Stimulated activated CD4-positive, alpha-beta T cell treated with anti-CD3 and anti-CD28 coated beads, Interleukin-4, amount 100 ng/mL, for 24 hours (primary cell): ENCODE measurements at places on chromosomes 7 and 10.
A peak's percentile ranks its signal among the peaks of the same experiment; 100 is the strongest.

- no peak for DNase-seq
Observed at GRCh38 chr7:114874170-114874569, 47.7 kb upstream of the MDFIC start.

- no peak for DNase-seq
Observed at GRCh38 chr10:95964756-95965155, 57.0 kb downstream of the CC2D2B start.

GRCh38 chr10:27948186-27948585 lies 50.7 kb downstream of the ODAD2 start:
- no peak for DNase-seq

DNA sequence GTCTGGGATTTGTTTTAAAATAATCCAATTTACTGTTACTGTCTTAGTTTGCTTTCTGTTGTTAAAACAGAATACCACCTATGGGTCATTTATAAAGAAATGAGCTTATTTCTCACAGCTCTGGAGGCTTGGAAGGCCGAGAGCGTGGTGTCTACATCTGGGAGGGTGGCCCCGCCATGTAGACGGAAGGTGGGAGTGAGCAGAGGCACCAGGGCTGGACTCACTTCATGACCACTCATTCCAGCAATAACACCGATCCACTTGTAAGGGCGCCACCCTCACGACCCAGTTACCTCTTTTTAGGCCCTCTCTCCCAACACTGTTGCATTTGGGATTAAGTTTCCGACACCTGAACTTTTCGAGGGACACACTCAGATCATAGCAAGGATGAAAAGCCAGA lies 36.2 kb upstream of the CFAP46 start:
- DNase-seq = no peak

DNA sequence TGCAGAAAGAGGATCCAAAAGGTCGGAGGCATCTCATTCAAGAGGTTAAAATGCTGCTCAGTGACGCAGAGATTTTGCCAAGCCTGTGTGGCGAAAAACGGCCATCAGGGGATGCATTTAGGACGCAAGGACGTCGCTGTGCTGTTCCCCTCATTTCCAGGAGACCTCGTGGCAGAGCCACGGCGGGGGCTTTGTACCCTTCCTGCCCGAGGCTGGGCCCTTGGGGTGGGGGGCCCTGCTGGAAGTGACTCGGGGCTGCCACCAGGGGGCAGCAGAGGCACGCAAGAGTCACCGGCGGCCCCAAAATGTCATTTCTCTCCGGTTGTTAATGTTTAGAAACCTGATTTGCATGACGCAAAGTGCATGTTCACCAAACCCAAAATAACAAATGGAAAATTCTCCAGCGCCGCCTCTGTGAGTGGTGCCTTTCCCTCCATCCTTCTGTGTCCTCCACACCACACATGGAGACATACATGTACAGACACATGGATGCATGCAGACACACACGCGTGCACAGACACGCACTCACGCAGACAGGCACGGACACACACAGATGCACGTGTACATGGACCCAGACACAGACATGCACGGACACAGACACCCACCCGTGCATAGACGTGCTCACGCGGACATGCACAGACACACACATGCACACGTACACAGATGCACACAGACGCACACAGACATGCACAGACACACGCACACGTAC lies 51.0 kb upstream of the NKX6-2 start:
- peak; percentile 38 for DNase-seq

DNA sequence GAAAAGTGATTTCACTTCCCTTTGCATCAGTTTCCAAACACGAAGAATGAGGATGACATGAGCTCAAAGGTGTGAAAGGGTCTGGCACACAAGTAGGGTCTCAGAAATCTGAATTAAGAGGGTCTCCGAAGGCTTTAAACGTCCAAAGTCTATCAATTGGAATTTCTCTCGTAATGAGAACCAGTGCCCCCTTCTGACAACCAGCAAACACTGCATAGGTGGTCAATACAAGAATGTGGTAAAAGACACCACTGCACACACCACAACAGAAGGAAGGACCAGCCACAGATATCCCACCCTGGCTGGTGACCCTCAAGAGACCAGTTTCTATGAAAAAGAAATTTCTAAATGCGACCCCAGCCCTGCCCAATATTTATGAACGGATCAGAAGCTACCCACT lies 78.1 kb downstream of the CALN1 start:
- DNase-seq = no peak

DNA sequence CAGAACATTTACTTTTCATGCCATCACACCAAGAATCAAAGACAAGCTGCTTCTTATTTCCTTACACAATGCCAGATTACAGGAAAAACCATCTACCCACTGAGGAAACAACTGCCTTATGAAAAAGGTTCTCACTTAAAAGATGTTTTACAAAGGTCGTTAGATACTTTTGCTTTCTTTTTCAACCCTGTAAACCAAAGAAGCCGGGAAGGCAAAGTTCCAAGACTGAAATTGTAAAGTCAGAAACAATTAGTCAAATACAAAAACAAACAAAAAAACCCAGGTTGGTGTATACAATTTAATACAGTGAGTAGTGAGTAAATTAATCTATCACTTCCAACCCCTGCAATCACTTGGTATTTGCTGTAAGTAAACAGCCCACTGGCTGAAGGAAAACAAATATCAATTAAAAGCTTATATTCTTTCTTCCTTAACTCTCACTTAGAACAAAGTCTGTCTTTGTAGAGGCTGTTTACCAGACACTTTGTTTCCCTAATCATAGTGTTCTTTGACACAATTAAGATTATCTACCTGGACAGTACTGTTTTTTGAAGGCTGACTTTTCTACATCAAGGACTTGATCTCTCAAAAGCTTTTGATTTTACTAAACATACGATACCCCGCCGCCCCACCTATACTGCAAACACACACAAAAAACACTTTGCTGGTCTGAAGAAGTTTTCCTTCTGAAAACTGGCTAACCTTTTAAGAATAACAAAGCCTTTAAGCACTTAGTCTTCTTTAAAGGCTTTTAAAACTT lies 18.1 kb downstream of the ERLIN1 start:
- no peak for DNase-seq

- DNase-seq = no peak
Observed at GRCh38 chr7:138603549-138604318, 97.4 kb downstream of the SVOPL start.

- DNase-seq = no peak
Observed at GRCh38 chr10:88764110-88764509, 4.3 kb downstream of the LIPN start.

- no peak for DNase-seq
Observed at GRCh38 chr10:116733566-116733965, 8.8 kb downstream of the HSPA12A start.

- DNase-seq = peak; percentile 33
Observed at GRCh38 chr10:45580371-45581215, 92.0 kb downstream of the ZFAND4 start.

DNA sequence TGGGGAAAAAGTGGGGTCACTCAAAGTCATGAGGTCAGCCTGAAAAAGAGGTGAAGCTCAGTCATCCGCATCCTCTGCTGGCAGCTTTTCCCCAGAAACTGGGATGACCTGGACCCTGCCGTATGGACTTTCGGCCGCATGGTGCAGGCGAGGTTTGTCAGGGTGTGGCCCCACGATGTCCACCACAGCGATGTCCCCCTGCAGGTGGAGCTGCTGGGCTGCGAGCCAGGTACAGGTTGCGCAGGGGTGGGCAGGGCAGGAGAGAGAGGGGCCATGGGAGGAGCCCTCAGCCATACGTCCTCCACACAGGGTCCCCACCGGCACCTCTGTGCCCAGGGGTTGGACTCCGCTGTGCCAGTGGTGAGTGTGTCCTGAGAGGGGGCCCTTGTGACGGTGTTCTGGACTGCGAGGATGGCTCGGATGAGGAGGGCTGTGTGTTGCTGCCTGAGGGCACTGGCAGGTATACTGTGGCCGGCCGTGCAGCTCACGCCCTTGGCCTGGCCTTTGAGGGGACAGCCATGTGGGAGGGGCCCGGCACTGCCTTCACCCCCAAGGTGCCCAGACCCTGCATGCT lies 23.0 kb upstream of the ZNF467 start:
- DNase-seq = no peak

DNA sequence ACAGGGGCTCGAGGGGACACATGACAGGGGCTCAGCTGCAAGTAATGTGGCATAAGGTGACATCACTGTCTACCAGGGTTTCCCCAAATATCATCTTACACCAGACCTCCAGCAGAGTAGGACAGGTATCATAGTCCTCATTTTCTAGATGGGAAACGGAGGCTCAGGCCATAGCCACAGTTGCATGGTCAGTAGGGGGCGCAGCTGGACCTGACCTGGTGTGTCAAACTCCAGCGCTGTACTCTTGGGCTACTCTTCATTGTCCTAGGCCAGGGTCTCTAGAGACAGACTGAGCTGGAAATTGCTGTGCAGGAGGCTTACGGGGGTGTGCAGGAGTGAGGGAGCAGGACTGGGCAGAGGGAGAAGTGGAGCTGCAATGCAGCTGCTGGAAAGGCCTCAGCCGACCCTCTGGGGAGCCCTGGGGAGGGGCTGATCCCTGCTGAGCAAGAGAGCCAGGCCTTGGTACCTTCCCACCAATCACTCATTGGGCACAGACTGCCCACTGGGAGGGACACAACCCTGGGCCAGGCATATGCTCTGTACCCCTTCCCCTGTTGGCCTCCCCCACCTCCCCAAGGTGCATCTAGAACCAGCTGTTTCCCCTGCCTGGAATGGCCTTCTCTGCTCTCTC lies 89.9 kb downstream of the CDH23 start:
- peak; percentile 36 for DNase-seq

DNA sequence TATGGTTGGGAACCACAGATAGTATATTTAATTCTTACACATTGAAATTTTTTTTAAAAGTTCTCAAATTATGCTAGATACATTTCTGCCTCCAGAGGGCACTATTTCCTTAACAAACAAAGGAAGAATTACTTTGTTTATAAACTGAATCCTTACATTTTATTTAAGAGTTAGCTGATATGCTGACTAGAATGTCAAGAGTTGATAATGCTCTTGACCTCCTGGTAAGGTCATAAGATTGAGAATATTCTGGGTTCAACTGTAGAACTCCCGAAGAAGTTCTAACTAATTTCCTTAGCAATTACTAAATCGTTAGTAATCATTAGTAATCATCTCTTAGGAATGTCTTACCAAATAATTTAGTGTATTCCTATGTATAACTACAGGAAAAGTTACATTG lies 95.3 kb upstream of the CYP26C1 start:
- no peak for DNase-seq
